ENCODE measurements at places on chromosomes 2 and 18.

- no peak for DNase-seq
Observed at GRCh38 chr2:128465246-128466170, 146.8 kb upstream of the HS6ST1 start.

DNA sequence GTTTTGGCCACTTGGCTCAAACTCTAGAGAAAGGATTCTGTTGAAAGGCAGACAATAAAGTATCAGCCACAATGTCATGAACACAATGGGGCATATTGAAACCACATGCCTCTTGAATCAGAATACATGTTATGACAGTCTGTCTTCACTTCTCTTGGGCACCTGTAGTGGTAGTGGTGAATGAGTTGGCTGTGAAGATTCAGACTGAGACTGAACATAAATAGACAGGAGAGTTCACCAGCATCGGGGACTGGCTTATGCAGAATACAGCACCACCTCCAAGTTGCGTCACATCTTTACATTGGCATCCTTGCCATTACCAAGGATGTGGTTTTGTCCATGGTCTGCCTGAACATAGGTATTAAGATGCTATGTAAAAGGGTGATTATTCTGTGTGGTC is 336.8 kb downstream of the MYCN start:
- no peak for DNase-seq

- DNase-seq, result no peak
Observed at GRCh38 chr2:29726976-29727375, 194.4 kb downstream of the ALK start.

DNA sequence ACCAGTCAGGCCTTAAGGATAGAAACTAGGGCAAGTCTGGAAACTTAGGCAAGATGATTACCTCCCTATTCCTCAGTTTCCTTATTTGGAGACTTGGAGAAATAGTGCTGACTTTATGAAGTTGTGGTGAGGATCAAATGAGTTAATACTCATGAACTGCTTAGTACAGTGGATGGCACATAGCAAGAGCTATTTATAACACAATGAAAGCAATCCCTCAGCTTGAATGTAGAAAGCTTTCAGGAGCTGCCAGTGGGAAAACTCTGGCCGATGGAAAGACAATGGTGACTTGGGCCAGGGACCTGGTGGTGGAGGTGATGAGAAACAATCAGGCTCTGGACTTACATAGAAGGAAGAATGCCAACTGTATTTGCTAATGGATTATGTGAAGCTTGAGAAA is 269.4 kb upstream of the THUMPD2 start:
- DNase-seq, result no peak

DNA sequence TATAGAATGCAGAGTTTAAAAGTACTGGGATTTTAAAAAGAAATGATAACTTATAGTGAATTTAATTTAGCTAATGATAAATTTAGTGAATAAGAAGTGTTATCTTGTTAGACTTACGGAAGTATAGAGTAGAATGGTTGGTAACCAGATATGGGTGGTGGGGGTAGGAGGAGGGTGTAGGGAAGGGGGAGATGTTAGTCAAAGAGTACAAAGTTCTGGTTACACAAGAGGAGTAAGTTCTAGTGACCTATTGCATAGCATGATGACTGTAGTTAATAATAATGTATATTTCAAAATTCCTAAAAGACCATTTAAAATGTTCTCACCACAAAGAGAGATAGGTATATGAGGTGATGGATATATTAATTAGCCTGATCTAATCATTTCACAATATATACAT is 184.8 kb upstream of the STON1 start:
- DNase-seq, result no peak

GRCh38 chr2:196989496-196989895 is 63.0 kb upstream of the PGAP1 start:
- no peak for DNase-seq

GRCh38 chr18:8050616-8051329 is 483.7 kb downstream of the PTPRM start:
- no peak for DNase-seq

- DNase-seq, result no peak
Observed at GRCh38 chr2:212177724-212178123, 360.9 kb downstream of the ERBB4 start.

- DNase-seq, result no peak
Observed at GRCh38 chr2:235024191-235024860, 72.5 kb downstream of the SH3BP4 start.

Data from stimulated activated CD8-positive, alpha-beta memory T cell treated with anti-CD3 and anti-CD28 coated beads, Interleukin-4, amount 100 ng/mL, for 48 hours (primary cell).